M059J (cell line): ENCODE measurements at places on chromosomes 1 and 21. TPM values are rescaled to one million over a fixed set of nuclear protein-coding genes. Genes with fewer than 3 reads are reported as not detected.
A peak's percentile ranks its signal among the peaks of the same experiment; 100 is the strongest.

- no peak for DNase-seq
These were observed 24.9 kb downstream of the ZBTB40 start for GRCh38 chr1:22476566-22476965.

GRCh38 chr21:34022627-34023335, 50.6 kb upstream of the MRPS6 start:
- peak; percentile 72 for DNase-seq

DNA sequence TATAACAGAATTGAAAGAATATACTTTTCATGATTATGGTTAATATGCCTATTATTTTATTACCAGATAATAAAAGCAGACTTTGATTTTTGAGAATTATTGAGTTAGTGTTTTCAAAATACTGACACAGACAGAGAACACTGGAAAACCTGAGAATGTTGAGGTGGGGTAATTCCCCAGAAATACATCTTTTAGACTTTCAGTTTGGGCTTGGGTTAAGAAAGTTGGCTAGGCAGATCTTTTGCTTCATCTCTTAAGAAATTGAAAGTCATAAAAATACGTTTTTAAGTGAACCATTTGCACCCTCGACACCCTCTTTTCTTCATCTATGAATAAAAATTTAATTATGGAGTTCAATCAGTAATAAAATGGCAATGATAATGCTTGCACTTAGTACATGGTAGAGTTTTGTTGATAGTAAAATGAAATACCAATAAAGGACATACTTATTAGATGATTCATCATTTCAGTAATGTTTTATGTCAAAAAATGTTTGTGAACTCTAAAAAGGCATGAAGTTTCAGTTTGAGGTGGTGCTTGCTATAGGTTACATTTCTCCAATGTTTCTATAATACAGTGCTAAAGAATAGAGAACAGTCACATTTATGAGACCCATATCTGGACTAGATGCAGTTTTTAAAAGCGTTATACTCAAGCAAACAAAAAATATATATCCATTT, 1.9 kb upstream of the SAMSN1 start:
- DNase-seq: no peak

GRCh38 chr1:198674009-198674408, 35.2 kb downstream of the PTPRC start:
- peak; percentile 55 for DNase-seq

DNA sequence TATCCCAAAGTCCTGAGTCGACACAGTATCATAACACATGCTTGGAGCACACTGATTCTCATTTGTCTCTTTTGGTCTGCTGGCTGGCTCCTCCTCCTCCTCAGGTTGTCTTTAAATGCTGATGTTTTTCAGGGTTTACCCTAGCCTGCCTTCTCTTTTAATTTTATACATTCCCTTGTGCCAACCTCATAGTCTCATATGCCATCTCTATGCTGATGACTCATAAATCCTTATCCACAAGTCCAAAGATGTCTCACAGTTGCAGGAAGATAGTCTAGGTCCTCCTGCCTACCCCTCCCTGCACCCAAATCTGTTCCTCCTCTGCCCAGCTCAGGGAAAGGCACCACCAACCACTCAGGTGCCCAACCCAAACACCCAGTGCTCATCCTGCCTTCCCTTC, 108.3 kb downstream of the SIPA1L2 start:
- DNase-seq: peak; percentile 61

DNA sequence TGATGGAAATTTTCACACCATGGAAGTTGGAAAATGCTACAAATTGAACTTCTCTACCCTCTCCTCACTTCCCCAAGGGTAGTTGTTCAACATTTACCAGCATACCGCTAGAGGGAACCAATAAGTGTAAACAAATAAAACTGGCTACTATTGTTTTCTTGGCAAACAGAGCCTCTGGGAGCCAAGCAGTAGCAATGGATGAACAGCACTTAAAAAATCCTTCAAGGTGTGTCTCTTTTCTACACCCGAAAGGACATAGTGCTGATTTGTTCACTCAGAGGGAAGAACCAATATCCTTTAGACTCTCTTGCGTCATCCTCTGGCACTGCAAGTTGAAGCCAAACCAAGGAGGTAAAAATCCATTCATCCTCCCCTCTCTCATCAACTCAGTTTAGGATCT, 161.5 kb downstream of the TBX15 start:
- DNase-seq: no peak

- peak; percentile 44 for DNase-seq
These were observed 356.4 kb downstream of the PTPRU start for GRCh38 chr1:29592731-29593130.

DNA sequence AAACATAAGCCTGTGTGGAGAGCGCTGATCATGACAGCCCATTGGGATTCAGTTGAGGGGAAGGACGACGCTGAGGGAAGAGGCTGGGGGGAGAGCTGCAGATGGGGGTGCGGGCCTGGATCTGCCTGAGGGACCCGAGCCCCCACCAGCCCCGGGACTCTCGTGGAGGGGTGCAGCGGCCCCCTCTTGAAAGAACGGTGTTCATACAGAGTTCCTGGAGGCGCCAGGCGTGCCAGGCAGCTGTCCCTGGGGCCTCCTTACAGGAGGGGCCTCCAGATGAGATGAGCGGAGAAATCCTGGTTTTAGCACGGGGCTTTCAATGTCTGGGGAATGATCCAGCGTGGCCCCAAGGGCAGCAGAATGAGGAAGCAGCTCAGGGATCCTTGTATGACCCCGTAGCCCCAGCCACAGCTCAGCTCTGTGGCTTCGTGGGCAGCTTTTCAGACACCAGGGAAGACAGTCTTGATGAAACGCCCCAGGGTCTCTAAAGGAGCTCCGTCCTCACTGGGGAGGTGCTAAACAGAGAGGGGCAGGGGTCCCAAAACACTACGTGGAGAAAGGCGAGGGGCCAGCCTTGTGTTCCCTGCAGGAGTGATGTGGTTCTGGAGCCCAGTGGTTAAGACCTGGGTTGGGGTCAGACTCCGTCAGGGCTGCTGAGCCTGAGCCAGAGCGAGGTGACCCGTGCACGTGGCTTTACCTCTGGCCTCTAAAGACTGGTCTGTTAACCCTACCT, 7.2 kb upstream of the DSCAM start:
- DNase-seq: no peak

- DNase-seq: no peak
These were observed 321.6 kb downstream of the PTPRU start for GRCh38 chr1:29557701-29558600.

- no peak for DNase-seq
These were observed 45.9 kb downstream of the SLC19A1 start for GRCh38 chr21:45496151-45496967.

DNA sequence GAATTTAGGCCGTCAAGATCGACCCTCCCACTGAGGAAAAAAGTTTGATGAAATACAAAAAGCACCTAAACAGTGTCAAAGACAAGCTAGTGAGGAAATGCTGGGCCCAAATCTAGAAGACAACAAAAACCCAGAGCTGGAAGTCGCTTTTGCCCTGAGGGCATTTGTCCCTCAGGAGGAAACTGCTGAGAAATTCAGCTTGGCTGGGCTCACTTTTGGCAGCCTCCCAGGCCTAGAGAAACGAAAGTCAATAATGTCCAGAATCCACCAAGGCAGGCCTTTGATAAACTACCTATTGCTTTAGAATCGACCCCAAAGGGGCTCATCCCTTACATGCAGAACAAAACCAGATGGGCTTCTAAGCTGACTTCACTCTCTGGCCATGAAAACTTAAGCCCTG, 38.9 kb downstream of the SYT2 start:
- DNase-seq: peak; percentile 88

DNA sequence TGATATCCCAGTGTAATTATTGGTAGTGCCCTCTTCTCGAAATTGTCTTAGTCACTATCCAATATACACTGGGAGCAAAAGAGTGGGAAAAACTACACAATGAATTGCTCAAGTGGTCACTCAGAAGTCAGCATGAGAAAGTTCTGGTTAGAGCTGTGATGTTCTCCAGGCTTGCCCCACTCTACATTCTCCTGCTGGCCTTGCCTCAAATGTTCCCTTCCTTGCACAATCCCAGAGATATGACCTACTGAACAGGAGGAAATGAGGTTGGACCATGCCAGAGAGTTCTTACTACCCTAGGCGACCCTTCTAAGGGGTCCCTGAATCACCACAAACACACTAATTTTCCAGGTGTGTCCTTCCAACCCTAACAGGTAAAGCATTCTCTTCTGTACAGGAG, 40.8 kb downstream of the GLUL start:
- no peak for DNase-seq

DNA sequence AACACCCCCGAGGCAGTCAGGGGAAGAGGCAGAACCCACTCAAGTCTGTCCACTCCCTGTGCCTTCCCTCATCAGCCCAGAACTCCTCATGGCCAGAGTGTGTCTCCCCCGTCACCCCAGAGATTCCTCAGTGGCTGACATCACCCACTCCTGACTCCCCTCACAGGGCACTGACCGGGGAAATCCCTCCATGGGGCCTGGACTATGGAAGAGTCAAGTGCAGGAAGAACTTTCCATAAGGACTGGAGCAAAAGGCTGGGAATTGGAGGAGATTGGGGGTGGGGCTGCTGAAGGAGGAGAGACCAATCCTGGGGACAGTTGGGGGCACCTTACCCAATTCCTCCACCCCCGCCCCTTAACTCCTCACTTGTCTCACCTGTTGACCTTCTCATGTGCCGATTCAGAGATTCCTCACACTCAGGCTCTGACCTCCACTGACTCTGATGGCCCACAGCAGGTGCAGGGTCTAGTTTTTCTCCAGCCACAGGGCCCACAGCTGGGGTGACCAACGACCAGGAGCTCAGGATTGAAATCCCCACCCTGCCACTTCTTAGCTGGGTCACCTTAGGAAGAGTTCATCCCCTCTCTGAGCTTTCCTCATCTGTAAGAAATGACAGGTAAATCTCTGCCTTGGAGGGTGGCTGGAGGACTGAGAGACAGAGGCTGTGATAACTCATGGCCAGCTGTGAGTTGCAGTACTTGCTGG, 481 bp upstream of the EXTL1 start:
- DNase-seq: no peak

- peak; percentile 83 for DNase-seq
These were observed 3.1 kb downstream of the ADAMTSL4 start for GRCh38 chr1:150552128-150552910.

DNA sequence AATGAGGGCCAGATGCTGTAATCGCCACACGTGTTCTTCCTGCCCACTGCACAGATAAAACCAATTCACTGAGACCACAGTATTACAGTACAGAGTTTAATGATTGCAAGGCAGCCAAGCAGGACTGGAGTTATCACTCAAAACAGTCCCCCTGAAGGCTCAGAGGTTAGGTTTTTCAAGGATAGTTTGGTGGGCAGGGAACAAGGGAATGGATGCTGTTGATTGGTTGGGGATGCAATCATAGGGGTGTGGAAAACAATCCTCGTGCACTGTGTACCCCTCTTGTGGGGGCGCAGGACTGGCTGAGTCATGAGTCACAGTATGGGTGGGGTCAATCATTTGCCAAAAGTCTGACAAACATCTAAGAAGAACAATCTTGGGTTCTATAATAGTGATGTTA, 12.4 kb upstream of the USP1 start:
- no peak for DNase-seq

- DNase-seq: peak; percentile 56
These were observed 54.1 kb upstream of the LRRC7 start for GRCh38 chr1:69513601-69514000.

- DNase-seq: peak; percentile 37
These were observed 9.1 kb upstream of the PCNX2 start for GRCh38 chr1:233304489-233305102.

DNA sequence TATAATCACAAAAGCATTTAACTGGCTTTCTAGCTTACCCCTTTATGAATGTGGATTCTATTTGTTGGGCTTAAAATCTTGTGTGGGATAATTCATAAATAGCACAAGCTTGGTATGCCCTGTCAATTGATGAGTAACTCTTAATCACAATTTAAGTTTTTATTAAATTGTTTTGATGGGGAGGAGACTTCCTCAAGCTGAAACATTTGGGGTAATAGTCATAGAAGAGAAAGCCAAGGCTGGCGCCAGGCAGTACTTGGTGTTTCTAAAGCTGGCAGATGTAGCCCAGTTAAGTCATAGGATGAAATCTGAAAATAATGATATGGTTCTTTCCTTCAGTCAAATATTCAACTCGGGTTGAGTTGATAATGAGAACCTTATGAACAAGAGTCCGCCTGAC, 167.2 kb downstream of the FMN2 start:
- DNase-seq: peak; percentile 68

GRCh38 chr1:51369171-51369570, 38.8 kb upstream of the TTC39A start:
- DNase-seq: no peak

- peak; percentile 42 for DNase-seq
These were observed 91.0 kb upstream of the KCNA3 start for GRCh38 chr1:110765640-110766335.

DNA sequence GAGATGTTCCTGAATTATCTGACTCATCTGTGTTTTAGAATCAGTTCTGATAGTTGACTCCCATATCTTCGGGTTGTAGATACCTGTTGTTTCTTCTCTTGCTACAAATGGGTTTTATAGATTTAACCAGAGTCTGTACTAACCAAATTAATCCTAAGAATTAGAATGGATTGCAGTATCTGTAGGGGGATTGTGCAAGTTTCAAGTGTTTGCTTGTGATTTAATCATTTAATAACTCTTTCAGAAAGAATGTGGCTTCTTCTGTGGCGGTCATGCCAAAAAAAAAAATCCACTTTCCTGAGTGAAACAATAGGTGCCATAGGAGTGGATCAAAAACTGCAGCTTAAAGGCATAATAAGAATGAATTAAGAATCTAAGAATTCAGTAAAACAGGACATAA, 9.4 kb downstream of the IPO9 start:
- no peak for DNase-seq

GRCh38 chr1:39653546-39654031, 14.1 kb upstream of the HEYL start:
- peak; percentile 69 for DNase-seq

- DNase-seq: no peak
These were observed 141.2 kb downstream of the PGBD5 start for GRCh38 chr1:230284891-230285290.

DNA sequence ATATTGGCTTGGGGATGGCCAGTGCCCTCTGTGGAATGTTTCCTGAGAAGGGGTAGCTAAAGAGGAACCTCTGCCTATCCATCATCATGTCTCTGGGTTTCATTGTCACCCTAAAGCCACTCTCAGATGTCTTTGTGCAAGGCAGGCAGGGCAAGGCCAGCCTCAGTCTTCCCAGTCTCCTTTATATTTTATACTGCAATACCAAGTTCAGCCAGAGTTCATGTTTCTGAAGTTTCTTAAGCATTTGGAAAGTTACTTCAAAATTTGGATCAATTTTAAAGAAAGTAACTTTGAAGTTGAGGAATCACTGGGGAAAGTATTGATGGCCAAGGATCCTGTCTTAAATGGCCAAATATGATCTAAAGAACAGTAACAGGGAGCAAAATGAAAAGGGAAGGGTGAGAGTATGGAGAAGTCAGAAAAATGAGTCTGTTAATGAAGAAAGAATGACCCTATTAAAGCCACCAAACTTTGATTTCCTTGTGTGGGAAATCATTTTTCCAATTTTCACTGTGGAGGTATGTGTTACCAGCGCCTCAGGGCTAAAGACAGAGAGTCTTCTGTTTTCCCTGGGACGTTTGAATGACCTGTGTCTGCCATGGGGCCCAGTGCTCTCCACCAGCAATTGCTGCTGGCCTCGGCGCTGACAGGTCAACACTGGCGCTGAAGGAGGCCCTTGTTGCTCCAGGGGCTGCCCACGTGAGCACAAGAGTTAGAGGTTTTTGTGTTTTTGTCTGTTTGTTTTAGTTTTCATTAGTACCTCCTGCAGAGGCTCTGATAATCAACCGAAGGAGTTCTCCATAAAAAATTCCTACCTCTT, 93.9 kb downstream of the ATP5PO start:
- DNase-seq: peak; percentile 75

The CFAP74 gene
- total RNA-seq: not detected in 2 replicates

The OR2L3 gene
- not detected in 2 replicates for total RNA-seq

The IGFN1 gene
- not detected in 2 replicates for total RNA-seq

The KCNJ10 gene
- total RNA-seq: not detected in 2 replicates

The ZBTB8B gene
- 0.02 and 0.32 TPM in 2 replicates for total RNA-seq

The C8A gene
- not detected in 2 replicates for total RNA-seq

The PADI4 gene
- 0.49 and 2.3 TPM in 2 replicates for total RNA-seq
